HFFc6 (cell line): ENCODE measurements at places on chromosomes 5 and 9. TPM values are rescaled to one million over a fixed set of nuclear protein-coding genes. Genes with fewer than 3 reads are reported as not detected.

GRCh38 chr9:117097761-117098160, 317.1 kb downstream of the ASTN2 start:
- H3K4me3 ChIP-seq, result no peak overlapping the region
- H3K27ac ChIP-seq, result no peak overlapping the region
- H3K4me1 ChIP-seq, result no peaks in the 10 kb centered on the region
- no peak for DNase-seq
- no peaks in the 10 kb centered on the region; the same call in 1 of the 2 replicates for H3K27me3 ChIP-seq

DNA sequence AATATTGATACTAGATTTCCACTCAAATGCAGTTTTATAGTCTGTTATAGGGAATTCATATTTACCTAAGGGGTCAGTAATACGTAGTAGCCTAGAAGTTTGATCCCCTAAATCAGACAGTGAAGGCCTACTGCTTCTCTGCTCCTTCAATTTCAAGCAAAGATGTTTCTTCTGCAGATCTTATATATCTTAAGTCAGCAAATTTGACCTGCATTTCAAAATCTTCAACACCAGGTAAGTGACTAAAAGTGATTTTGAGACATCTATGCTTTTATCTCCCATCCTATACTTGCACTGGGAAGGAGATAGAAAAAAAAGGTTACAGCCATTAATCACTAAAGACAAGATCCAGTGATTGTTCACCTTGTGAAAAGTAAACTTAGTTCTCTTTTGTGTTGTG, 363.9 kb downstream of the PTPRD start:
- no peak overlapping the region for H3K4me3 ChIP-seq
- no peaks in the 10 kb centered on the region; the same call in 1 of the 2 replicates for H3K27me3 ChIP-seq
- no peak for DNase-seq
- peaks cover 4% of the 10 kb centered on the region; the same call in 1 of the 2 replicates for H3K36me3 ChIP-seq
- H3K4me1 ChIP-seq, result no peaks in the 10 kb centered on the region; the same call in 1 of the 2 replicates

Gene CAMK2A
- 0.09 to 0.52 TPM (median 0.16 TPM) in 3 replicates for total RNA-seq

GRCh38 chr5:135460246-135461033, 8.3 kb upstream of the TIFAB start:
- H3K4me1 ChIP-seq, result peaks cover 38% of the 10 kb centered on the region
- no peak overlapping the region for H3K27ac ChIP-seq
- H3K36me3 ChIP-seq, result no peaks in the 10 kb centered on the region
- no peak for DNase-seq
- no peak overlapping the region for H3K4me3 ChIP-seq

DNA sequence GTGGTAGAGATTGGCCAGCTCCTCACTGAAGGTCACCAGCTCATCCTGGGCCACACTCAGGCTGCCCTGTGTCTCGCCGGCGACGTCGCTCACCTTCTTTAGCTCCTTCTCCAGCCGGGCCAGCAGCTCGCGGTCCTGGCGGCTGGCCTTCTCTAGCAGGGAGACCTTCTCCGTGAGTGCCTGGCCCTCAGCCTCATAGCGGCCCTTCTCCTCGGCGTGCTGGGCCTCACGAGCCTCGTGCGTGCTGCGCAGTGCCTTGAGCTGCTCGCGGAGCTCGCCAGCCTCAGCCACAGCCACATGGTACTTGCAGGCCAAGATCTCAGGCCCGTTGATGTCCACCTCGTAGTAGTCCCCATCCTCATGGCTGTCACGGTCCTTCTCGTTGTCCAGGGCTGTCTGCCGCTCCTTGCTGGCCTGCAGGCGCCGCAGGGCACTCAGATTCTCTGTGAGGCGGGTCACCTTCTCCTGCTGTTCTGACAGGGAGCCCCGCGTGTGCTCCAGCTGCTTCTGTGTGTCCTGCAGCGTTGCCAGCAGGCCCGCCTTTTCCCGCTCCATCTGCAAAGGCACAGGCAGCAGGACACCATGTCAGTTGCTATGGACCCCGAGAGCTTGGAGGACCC, 45.5 kb downstream of the BICD2 start:
- DNase-seq, result no peak
- peaks cover 15% of the 10 kb centered on the region for H3K36me3 ChIP-seq
- H3K27ac ChIP-seq, result no peak overlapping the region
- no peak overlapping the region for H3K4me3 ChIP-seq
- no peaks in the 10 kb centered on the region; the same call in 1 of the 2 replicates for H3K27me3 ChIP-seq

- H3K4me3 ChIP-seq, result no peak overlapping the region
- H3K4me1 ChIP-seq, result peaks cover 23% of the 10 kb centered on the region; the same call in 1 of the 2 replicates
- no peak for DNase-seq
These were observed 149.7 kb downstream of the ENC1 start for GRCh38 chr5:74490814-74491213.

DNA sequence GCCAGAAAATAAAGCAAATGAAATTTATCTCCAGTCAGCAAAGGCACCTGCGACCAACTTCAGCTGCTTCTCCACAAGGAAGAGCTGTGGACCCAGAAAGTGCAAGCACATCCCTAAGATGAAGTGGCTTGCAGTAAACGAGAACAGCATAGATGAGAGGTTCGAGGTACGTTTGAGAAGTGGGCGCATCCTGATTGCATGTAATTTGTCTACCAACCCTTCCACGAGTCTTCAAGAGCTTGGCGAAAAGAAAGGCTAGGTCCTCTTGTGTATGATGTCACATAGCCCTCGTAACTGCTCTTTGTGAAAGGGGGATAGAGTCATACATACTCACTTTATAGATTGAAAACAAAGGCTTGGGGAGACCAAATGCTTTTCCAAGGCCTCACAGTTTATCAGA, 6.0 kb upstream of the LCP2 start:
- DNase-seq, result no peak
- H3K27ac ChIP-seq, result no peak overlapping the region
- H3K27me3 ChIP-seq, result peaks cover 3% of the 10 kb centered on the region; the same call in 1 of the 2 replicates
- no peak overlapping the region for H3K4me3 ChIP-seq
- H3K36me3 ChIP-seq, result no peaks in the 10 kb centered on the region; the same call in 1 of the 2 replicates

DNA sequence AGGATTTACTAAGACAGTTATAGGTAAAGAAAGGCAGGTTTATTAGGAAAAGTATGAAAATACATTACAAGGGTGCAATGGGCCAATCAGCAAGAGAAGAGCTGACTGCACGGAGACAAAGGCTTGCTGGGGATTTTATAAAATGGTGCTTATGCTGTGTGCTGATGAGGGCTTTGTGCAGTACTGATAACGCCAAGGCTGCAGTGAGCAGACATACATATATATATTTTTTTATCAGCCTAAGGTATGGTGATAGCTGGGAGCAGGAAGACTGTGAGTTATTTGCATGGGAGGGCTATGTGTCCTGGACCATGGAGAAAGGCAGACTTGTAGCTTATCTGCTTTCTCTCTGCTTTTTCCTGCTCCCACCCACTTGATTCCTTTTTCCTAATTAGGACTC, 208.1 kb upstream of the ACTBL2 start:
- H3K4me1 ChIP-seq, result peaks cover 25% of the 10 kb centered on the region
- H3K27ac ChIP-seq, result no peak overlapping the region
- no peak for DNase-seq
- H3K36me3 ChIP-seq, result no peaks in the 10 kb centered on the region

Gene DMRT3
- total RNA-seq, result not detected in 3 replicates

DNA sequence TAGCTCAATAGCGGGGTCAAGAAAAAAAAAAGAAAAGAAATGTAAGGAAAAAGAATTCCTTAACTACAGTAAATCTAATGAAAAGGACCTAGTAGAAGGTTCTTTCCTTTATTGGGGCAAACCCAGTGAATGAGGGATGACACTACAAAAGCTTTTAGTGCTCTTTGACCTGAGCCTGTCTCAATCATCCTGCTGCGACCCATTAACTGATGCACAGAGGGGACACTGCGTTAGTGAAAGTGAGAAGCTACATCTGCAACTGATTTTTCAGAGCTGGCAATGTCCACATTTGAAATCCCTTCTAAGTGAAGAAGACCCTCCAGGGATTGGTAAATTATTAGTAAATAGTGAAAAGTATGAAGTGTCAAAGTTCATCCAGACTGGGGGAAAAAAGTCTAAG, 101.1 kb downstream of the OTULIN start:
- H3K4me1 ChIP-seq, result no peaks in the 10 kb centered on the region
- H3K27me3 ChIP-seq, result peaks cover 1% of the 10 kb centered on the region; the same call in 1 of the 2 replicates
- no peak overlapping the region for H3K27ac ChIP-seq
- no peak for DNase-seq

GRCh38 chr5:89313804-89314588, 431.0 kb upstream of the MEF2C start:
- H3K36me3 ChIP-seq, result no peaks in the 10 kb centered on the region
- peak; percentile 93 for DNase-seq
- no peaks in the 10 kb centered on the region for H3K27me3 ChIP-seq
- peak overlapping the region; percentile 67 for H3K27ac ChIP-seq

GRCh38 chr9:123940721-123941523, 11.0 kb upstream of the DENND1A start:
- no peak overlapping the region for H3K27ac ChIP-seq
- DNase-seq, result no peak
- H3K27me3 ChIP-seq, result peaks cover 21% of the 10 kb centered on the region

- H3K27me3 ChIP-seq, result no peaks in the 10 kb centered on the region; the same call in 1 of the 2 replicates
- peak within 1 kb of the TSS; percentile 83 for H3K27ac ChIP-seq
- peaks cover 42% of the 10 kb centered on the region for H3K36me3 ChIP-seq
- H3K4me1 ChIP-seq, result peaks cover 48% of the 10 kb centered on the region
- DNase-seq, result peak; percentile 69
These were observed at the start of gene FCHSD1 for GRCh38 chr5:141650851-141651727. TSS of gene FCHSD1 (minus strand) at chr5:141651418. CDS start at chr5:141651368, 50 bp downstream.

DNA sequence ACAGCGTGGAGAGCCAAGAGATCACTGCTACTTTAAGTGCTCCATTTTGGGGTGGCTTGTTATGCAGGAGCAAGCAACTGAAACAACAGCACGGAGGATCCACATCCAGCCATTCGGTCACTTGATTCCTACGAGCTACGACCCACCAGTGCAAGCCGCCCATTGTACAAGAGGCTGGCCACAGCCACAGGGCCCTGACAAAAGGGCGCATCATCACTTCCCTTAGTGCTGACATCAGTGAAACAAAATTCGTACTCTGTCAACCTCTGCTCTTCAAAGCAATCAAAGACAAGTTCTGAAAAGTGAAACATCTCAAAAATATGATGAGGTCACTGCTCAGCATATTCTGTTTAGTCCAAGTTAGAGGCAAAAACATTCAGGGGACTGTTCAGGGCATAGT, 168.4 kb downstream of the GADD45G start:
- H3K4me3 ChIP-seq, result no peak overlapping the region
- no peak overlapping the region for H3K27ac ChIP-seq
- H3K27me3 ChIP-seq, result no peaks in the 10 kb centered on the region
- H3K4me1 ChIP-seq, result no peaks in the 10 kb centered on the region

DNA sequence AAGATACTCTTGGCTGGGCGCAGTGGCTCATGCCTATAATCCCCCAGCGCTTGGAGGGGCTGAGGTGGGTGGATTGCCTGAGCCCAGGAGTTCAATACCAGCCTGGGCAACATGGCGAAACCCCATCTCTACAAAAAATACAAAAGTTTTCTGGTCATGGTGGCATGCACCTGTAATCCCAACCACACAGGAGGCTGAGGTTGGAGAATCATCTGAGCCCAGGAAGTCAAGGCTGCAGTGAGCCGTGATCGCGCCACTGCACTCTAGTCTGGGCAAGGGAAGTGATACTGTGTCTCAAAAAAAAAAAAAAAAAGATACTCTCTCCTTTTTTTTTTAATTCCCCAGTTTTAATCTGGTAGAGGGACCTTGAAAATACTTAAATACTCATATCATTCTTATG, 15.0 kb downstream of the ANKRD33B start:
- H3K27ac ChIP-seq, result no peak overlapping the region
- DNase-seq, result no peak
- peaks cover 2% of the 10 kb centered on the region for H3K27me3 ChIP-seq
- H3K4me3 ChIP-seq, result no peak overlapping the region
- peaks cover 53% of the 10 kb centered on the region for H3K4me1 ChIP-seq

GRCh38 chr5:30768056-30768690, 425.3 kb upstream of the CDH6 start:
- no peaks in the 10 kb centered on the region for H3K36me3 ChIP-seq
- no peak for DNase-seq
- H3K27me3 ChIP-seq, result no peaks in the 10 kb centered on the region
- no peak overlapping the region for H3K4me3 ChIP-seq
- no peak overlapping the region for H3K27ac ChIP-seq

DNA sequence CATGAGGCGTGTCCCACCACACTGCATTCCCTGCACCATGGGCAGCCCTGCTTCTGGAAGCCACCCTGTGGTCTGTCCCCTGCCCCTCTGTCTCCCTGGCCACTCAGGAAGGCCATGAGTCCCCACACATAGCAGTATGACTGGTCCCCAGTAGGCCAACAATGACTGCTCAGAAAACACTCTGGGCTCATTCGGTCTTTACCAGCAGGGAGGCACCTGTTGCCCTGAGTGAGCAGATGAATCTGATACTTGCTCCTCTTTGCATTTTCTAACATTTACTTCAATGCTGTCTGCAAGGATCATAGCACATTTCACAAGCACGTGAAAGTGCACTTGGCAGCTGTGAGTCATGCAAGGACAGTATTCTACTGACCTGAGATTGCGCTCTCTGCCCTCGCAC, 365.4 kb upstream of the IRX1 start:
- no peaks in the 10 kb centered on the region for H3K36me3 ChIP-seq
- no peaks in the 10 kb centered on the region; the same call in none of the 2 replicates for H3K27me3 ChIP-seq
- DNase-seq, result no peak
- H3K27ac ChIP-seq, result no peak overlapping the region
- no peaks in the 10 kb centered on the region for H3K4me1 ChIP-seq

- H3K27ac ChIP-seq, result no peak overlapping the region
- no peaks in the 10 kb centered on the region; the same call in 1 of the 2 replicates for H3K27me3 ChIP-seq
- no peak overlapping the region for H3K4me3 ChIP-seq
- no peak for DNase-seq
These were observed 338.2 kb upstream of the TARS1 start for GRCh38 chr5:33102551-33102950.

DNA sequence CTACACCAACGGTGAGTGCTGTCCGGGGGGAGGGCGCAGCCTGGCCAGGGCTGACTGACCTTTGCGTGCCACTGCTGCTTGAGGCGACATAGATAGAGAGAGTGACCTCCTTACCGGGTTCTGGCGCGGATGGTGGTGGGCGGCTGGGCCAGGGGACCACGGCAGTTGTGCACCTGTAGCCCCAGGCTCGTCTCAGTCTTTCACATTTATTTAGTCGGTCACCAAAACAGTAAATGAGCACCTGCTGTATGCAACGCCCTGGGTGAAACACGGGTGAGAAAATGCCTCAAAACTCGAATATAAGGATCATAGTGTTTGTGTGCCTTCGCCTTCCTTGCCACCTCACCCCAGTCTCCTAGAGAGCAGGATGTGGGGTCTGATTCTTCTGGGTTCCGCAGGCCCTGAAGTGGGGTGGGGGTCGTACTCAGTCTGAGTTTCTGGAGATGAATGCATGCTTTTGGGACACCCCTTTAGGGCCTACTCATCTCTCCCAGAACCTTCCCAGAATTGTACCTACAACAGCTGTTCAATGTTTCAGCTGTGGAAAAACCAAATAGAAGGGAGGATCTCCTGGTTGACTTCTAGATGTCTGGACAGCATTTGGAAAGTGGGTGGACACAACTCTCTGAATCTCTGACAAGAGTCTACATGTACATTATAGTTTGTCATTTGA, 714 bp downstream of the SEC24A start:
- H3K4me3 ChIP-seq, result peak overlapping the region; percentile 95
- peaks cover 23% of the 10 kb centered on the region for H3K36me3 ChIP-seq
- no peaks in the 10 kb centered on the region for H3K27me3 ChIP-seq
- H3K27ac ChIP-seq, result peak overlapping the region; percentile 100
- no peak for DNase-seq

Gene CMBL
- total RNA-seq, result 27.2 to 38.2 TPM (median 34.1 TPM) in 3 replicates

- H3K4me1 ChIP-seq, result no peaks in the 10 kb centered on the region
- H3K36me3 ChIP-seq, result peaks cover 16% of the 10 kb centered on the region
- no peak overlapping the region for H3K4me3 ChIP-seq
- no peak overlapping the region for H3K27ac ChIP-seq
- DNase-seq, result no peak
These were observed 34.1 kb downstream of the BNIP1 start for GRCh38 chr5:173178369-173178910.

Gene ZNF658
- 2.0 to 2.3 TPM (median 2.1 TPM) in 3 replicates for total RNA-seq
